ENCODE measurements at places on chromosomes 2 and 18.
A peak's percentile ranks its signal among the peaks of the same experiment; 100 is the strongest.

DNA sequence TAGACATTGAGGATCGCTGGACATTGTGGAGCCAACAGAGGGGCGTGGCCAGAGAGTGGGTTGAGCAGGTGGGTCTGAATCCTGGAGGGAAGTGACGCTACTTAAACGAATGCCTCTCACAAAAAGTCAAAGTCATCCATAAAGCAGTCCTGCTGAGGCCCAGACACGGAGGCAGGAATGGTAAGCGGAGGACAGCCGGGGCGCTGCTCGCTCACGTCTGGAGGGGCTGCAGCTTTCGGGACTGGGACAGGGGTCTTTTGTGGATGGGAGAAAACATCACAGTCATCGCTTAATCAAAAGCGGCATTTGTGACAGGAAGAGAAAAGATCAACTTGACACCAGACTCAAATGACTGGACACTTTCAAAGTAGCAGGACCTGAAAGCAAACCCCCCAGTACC lies 88.4 kb downstream of the PTGR3 start:
- DNase-seq, result no peak

GRCh38 chr2:37969731-37970130 lies 44.6 kb downstream of the RMDN2 start:
- DNase-seq, result no peak

GRCh38 chr2:128416806-128417205 lies 98.1 kb upstream of the HS6ST1 start:
- no peak for DNase-seq

DNA sequence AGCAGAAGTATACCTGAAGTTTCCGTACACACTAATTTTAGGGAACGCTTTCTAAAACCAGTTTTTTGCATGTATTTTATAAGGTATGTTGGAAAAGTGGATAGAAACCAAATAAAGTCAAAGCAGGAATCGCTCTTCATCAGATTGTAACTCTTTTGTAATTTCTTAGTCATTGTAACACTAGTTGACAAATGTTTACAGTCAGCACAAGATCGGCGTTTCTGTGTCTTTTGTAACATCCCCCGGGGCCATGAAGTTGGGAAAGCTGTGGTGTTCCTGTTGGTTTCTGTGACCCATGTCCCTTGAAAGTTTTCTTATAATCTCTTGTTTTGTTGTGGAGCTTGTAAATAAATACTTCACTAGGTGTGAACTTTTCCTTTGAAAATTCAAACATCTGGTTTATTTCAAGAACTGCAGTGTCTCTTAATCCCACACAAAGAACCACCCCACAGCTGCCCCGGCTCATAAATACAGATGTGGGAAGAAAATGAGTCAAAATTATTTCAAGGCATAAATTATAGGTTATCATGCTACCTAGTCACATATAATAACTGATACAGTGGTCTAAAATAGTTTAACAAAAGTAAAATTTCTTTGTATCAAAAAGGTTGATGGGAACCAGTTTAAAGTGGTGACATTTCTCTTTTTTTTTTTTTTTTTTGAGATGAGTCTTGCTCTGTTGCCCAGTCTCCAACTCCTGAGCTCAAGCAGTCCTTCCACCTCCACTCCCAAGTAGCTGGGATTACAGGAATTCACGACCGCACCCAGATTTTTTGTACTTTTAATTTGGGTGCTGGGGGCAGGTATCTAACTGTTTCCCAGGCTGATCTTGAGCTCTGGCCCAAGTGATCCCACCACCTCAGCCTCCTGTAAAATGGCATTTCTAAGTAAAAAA lies 751 bp upstream of the NMI start:
- DNase-seq, result no peak

- DNase-seq, result no peak
These were observed 875.8 kb downstream of the EPHA4 start for GRCh38 chr2:220696280-220696669.

GRCh38 chr18:67511840-67512239 lies 4.7 kb downstream of the DSEL start:
- no peak for DNase-seq

DNA sequence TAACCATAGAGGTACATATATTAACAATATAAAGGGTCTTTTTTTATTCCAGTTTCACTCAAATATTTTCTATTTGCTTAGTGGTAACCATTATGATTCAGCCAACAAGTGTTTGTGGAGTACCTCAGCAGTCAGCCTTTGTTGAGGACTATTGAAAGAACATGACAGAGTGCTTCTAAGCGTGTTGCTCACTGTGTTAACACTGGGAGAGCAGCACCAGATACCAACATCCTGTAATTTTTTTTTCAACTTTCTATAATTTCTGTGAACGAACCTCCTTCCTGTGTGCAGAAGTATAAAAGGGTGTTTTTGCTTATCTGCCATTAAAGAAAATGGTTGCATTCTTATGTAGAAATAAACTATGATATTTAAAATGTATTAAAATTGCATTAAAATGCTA lies 239.0 kb downstream of the PHLPP1 start:
- DNase-seq, result no peak

DNA sequence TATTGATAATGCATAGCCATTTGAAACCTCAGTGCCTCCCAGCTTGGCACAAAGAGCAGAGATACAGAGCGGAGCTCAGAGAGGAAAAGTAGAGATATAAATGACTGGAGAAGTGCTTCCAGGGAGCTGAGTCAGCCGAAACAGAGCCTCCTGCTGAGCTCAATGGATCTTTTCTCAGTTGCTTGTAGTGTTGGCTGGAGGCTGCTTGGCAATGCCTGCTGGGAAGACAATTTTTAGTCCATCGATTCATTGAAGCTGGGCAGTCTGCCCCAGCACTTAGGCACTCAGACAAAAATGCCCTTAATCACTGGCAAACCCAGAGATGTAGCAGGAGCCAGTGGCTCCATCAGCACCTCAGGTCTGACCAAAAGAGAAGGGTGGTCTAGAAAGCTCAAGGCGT lies 81.3 kb upstream of the SETBP1 start:
- no peak for DNase-seq

DNA sequence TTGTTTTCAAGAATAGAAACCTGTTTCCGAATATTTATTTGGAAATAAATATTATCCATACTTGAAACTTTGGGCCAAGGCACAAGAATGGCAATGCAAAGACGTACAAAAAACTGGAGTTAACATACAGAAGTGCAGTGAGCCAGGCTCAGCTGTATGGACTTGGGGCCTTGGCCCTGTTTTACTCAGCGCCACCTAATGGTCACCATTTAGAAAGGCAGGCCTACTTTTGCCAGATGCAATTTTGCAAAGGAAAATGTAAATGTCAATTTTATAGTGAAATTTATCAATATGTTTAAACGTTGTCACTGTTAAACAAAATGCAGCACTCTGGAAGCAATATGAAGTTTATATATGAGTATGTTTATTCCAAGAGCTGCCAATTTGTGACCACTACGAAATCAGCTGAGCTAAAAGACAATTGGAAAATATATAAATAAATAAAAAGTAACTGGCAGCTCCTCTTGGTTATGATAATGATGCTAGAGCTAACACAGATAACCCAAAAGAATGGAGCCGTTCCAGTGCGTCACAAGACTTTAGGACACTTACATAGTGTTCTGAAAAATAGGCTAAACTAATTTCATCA lies 155.0 kb downstream of the ARHGAP15 start:
- peak; percentile 43 for DNase-seq

DNA sequence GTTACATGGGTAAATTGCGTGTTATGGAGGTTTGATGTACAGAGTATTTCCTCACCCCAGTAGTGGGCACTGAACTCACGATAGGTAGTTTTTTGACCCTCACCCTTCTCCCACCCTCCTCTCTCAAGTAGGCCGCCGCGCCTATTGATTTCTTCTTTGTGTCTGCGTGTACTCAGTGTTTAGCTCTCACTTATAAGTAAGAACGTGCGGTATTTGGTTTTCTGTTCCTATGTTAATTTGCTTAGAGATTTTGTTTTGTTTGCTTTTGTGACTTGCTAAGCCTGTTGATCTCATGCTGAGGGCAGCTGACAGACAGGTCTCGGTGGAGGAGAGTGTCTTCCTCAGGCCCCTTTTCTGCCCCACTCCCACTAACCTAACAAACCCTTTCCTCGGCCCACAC lies 36.2 kb downstream of the ACOXL start:
- DNase-seq, result no peak

DNA sequence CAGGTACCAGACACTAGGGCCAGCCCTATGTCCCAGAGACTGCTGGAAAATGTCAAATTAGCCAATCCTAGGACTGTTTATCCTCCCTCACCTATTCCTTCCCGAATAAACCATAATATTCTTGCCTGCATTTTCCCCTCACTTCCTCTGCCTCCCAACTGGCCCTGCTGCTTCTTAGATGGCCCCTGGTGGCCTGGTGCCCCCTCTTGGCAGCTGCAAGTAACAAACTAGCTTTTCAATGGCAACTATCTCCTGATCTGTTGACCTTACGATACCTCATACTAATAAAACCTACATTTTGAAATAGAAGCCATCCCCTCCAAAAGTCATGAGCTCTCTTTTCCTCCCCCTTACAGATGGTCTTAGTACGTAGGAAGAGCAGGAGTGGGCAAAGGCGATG lies 132.0 kb downstream of the ALPK2 start:
- DNase-seq, result peak; percentile 6

- no peak for DNase-seq
These were observed 41.6 kb downstream of the KCNE4 start for GRCh38 chr2:223093436-223094241.

- DNase-seq, result no peak
These were observed 304.0 kb downstream of the ZNF521 start for GRCh38 chr18:25047983-25048382.

DNA sequence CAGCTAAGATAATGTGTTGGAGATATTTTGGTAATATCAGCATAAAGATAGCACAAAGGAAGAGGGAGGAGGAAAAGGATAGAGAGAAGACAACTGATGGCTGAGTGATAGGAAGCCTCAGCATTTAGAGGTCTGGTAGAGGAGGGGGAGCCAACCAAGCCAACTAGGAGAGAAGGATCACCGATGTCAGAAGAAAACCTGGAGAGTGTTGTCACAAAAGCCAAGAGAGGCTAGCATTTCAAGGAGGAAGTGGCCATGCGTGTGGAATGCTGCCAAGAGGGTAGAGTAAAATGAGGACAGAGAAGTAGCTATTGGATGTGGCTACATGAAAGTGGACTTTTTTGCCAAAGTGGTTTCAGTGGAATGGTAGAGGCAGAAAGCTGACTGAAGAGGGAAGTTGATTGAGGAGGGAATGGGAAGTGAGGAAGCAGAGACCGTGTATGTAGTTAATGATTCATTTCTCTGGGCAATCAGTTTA lies 34.3 kb downstream of the LCLAT1 start:
- DNase-seq, result peak; percentile 86

GRCh38 chr2:75798569-75798968 lies 87.9 kb upstream of the GCFC2 start:
- DNase-seq, result no peak

- peak; percentile 54 for DNase-seq
These were observed 46.1 kb downstream of the CDCA7 start for GRCh38 chr2:173400760-173401159.

GRCh38 chr2:150552041-150552820 lies 64.8 kb upstream of the RND3 start:
- no peak for DNase-seq

GRCh38 chr2:69914950-69915945 lies at the start of gene MXD1:
MXD1 (plus strand) TSS chr2:69915109; CDS start chr2:69915331, 222 bp downstream.
- peak; percentile 27 for DNase-seq

- DNase-seq, result no peak
These were observed 252.1 kb downstream of the LRATD1 start for GRCh38 chr2:14884651-14885050.

GRCh38 chr2:204583773-204584172 lies 38.5 kb downstream of the PARD3B start:
- DNase-seq, result no peak

- no peak for DNase-seq
These were observed 81.6 kb downstream of the TPO start for GRCh38 chr2:1494906-1495305.

GRCh38 chr2:90069290-90069894 lies 1377.9 kb downstream of the RPIA start:
- DNase-seq, result peak; percentile 40

- DNase-seq, result no peak
These were observed 276.3 kb downstream of the AFF3 start for GRCh38 chr2:99865818-99866676.

- DNase-seq, result no peak
These were observed 18.9 kb upstream of the DLX1 start for GRCh38 chr2:172066394-172066886.

- no peak for DNase-seq
These were observed 867.3 kb downstream of the TRIB2 start for GRCh38 chr2:13584020-13584419.

DNA sequence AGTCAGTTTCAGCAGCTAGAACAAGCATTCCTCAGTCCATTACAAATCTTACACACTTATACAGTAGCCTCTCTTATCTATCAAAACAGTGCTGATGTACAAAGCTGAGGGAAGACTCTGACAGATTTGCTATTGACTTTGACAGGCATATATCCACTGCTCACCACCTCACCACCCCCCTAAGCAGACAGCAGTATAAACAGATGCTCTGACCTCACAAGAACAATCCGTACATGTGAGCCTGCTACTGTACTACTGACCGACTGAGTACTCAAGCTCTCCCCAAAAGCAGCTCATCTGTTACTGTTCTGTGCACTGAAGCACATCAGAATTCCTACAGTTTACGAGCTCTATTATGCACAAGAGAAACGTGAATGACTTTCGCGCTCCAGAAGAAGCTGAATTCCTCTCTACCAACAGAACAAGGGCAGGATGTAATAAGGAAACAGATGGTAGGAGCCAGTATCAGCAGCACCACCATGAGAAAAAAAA lies 95.6 kb upstream of the PDE1A start:
- no peak for DNase-seq

GRCh38 chr2:29747786-29748470 lies 173.5 kb downstream of the ALK start:
- DNase-seq, result no peak

GRCh38 chr18:5955861-5956260 lies 60.5 kb upstream of the TMEM200C start:
- DNase-seq, result no peak

GRCh38 chr2:25032901-25033300 lies 9.0 kb upstream of the EFR3B start:
- DNase-seq, result no peak

DNA sequence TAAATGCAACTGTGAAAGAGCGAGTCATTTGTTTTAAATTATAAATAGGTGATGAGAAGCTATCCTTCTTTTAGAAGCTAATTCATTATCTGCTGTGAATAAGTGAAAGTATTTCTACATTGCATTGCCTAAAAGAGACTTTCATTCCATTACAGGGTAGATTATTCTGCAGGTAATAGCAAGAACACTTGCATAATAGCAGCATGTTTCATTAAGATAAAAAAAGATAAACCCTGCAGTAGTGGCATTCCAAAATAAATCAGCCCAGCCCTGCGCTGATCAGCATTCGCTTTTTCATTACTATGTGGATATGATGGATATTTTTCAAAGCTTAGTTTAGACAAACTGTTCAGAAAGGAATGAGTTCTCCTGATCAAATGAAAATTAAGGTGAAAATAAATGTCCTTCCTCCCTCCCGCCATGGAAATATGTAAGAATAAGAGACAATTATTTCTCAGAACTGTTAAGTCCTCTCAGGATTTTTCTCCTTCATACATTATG lies 72.8 kb downstream of the DSC3 start:
- no peak for DNase-seq

- no peak for DNase-seq
These were observed 62.4 kb downstream of the MRPS9 start for GRCh38 chr2:105100046-105100840.
